Dermis blood vessel endothelial cell (primary cell): ENCODE measurements at places on chromosomes 1 and 21. TPM values are rescaled to one million over a fixed set of nuclear protein-coding genes. Genes with fewer than 3 reads are reported as not detected.

Gene TACSTD2
- 43.9 and 48.0 TPM in 2 replicates for total RNA-seq

Gene SLC1A7
- not detected in 2 replicates for total RNA-seq

Gene PLCH2
- total RNA-seq = under 0.01 and 0.09 TPM in 2 replicates

Gene ASTN1
- not detected in 2 replicates for total RNA-seq

Gene FLG2
- total RNA-seq = not detected in 2 replicates

Gene CFHR1
- not detected in 2 replicates for total RNA-seq

Gene NHLH1
- under 0.01 and 0.05 TPM in 2 replicates for total RNA-seq
